ENCODE measurements at places on chromosomes 12 and 14. TPM values are rescaled to one million over a fixed set of nuclear protein-coding genes. Genes with fewer than 3 reads are reported as not detected.
A peak's percentile ranks its signal among the peaks of the same experiment; 100 is the strongest.

ADCY4 gene
- total RNA-seq: 51.2 TPM

STYK1 gene
- 3.2 TPM for total RNA-seq

RND1 gene
- 6.1 TPM for total RNA-seq

CLEC14A gene
- total RNA-seq: 84.2 TPM

RAN gene
- 705 TPM for total RNA-seq

REP15 gene
- 5.4 TPM for total RNA-seq

SLC17A8 gene
- total RNA-seq: not detected

DNA sequence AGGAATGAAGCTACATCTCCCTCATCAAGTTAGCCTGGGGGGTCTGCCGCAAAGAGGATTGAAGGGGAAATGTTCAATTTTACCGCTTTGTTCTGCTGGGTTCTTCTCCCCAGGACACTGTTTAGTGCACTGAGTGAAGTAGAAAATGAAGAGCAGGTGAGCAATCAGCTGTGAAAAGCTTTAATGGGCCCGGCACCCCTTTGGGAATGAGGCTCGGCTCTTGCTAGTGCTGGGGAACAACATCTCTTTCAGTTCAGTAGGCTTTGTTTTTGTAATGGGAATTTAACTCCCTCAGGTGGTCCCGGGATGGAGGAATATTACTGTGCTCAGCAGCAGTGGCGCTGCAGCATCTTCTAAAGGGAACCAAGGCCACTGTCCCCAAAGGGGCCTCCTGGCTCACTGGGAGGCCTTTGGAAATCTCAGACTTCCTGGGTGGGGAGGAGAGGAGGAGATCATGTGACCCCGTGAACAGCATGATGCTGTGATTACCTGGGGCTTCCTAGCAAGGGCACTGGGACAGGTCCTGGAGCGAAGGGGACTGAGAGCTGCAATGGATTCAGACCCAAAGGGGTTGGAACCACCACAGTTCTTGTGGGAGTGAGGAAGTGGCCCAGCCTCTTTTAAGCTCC is 85.2 kb upstream of the MAX start:
- DNase-seq: no peak

GRCh38 chr12:62621101-62621638 is 154.5 kb downstream of the MON2 start:
- no peak for DNase-seq

DNA sequence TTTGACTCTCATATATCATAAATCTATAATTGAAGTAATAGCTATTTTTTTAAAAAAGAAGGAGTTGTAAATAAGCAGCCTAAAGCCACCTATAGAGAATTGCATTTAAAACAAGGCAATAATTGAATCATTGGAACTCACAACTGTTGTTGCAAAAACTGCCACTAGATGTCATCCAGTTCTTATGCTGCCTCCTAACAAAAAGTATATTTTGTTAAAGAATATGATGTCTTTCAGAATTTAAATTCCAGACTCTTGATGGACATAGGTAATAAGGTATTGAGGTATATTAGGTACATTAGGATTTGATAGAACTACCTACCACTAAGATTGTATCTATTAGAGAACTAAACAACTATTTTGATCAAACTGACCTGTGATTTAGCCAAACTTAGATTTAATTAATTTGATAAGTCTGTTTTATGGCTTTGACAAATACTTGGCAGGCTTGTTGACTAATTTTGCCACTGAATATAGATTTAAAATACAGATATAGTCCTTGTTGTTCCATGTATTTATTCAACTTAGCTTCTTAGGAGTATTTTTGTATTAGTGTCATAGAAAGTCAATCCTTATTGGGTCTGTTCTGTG is 401.4 kb downstream of the RPL10L start:
- peak; percentile 26 for DNase-seq

GRCh38 chr14:100042286-100042685 is 22.9 kb upstream of the EVL start:
- no peak for DNase-seq

GRCh38 chr14:63273129-63273528 is 45.6 kb downstream of the GPHB5 start:
- peak; percentile 39 for DNase-seq

DNA sequence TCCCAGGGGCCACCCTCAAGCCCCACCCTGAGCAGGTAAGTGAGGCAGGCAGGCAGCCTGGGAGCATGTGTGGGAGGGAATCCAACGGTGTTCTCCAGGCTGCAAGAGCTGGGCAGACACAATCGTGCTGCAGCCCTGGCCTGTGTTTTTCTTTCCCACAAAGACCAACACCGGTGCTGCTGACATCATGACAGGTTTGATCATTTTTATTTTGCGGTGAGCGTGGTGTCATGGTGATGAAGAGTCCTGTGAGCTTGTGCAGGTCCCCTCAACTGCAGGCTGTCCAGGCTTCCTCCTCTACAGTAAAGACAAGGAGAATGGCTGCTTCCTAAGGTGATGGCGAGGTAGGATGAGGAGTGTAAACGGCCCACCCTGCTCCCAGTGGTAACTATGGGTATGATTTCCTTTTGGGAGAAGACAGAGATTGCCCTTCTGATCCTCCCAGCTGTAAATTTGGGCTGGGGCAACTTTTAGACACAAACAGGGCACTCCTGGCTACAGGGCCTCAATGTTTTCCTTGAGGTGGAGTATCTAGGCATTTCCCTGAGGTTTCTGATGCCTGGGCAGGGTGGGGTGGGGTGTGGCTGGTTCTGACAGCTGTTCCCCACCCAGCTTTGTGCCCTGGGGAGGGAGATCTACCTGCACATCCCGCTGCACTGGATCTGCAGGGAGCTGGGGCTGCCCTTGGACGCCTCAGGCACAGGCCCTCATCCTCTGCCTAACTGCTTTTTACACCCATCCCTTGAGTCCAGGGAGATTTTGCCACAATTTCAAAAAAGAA is 109.1 kb downstream of the VCPKMT start:
- DNase-seq: no peak

- no peak for DNase-seq
These were observed 153.9 kb downstream of the CHST11 start for GRCh38 chr12:104610513-104611235.

- DNase-seq: no peak
These were observed 4.0 kb downstream of the KCNA5 start for GRCh38 chr12:5047729-5048128.

DNA sequence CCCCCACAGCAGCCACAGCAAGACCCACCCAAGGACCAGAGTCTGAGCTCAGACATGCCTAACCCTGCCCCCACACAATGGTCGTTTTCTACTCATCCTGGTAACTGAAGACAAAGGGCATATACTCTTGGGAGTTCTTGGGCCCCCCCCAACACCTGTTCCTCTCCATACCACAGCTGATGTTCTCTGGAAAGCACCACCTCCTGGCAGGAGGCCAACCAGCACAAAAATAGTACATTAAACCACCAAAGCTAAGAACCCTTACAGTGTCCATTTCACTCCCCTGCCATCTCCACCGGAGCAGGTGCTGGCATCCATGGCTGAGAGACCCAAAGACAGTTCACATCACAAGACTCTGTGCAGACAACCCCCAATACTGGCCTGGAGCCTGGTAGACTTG is 80.6 kb upstream of the DAAM1 start:
- DNase-seq: no peak

- DNase-seq: no peak
These were observed 14.5 kb upstream of the LDHB start for GRCh38 chr12:21672146-21672545.

- DNase-seq: peak; percentile 91
These were observed 37.6 kb upstream of the BCL2L14 start for GRCh38 chr12:12032851-12033797.

DNA sequence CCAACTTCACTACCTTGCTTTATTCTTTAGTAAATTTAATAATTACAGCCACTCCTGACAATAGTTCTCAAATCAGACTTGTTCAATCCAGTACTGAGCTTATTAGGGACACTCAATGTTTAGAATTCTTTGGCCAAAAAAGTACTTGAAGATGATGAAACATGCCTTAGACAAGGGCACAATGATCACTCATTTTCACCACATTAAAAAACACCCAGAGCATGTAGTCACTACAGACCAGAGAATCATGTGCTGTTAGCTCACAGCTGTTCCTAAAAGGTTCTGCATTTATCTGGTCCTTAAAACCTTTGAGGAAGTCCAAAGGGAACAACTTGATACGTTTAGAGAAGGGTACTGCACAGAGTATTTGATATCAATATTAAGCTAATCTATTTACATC is 98.7 kb downstream of the INSM2 start:
- DNase-seq: no peak

GRCh38 chr14:53744857-53745256 is 211.8 kb downstream of the BMP4 start:
- DNase-seq: no peak

GRCh38 chr12:41074473-41074769 is 113.7 kb upstream of the PDZRN4 start:
- no peak for DNase-seq

GRCh38 chr12:115857923-115858322 is 419.6 kb downstream of the MED13L start:
- no peak for DNase-seq

GRCh38 chr12:51172515-51173431 is at the start of gene TFCP2:
Gene TFCP2, minus strand, starts transcription at chr12:51173135. Its CDS starts 713 bp downstream, at chr12:51172422.
- DNase-seq: peak; percentile 98

DNA sequence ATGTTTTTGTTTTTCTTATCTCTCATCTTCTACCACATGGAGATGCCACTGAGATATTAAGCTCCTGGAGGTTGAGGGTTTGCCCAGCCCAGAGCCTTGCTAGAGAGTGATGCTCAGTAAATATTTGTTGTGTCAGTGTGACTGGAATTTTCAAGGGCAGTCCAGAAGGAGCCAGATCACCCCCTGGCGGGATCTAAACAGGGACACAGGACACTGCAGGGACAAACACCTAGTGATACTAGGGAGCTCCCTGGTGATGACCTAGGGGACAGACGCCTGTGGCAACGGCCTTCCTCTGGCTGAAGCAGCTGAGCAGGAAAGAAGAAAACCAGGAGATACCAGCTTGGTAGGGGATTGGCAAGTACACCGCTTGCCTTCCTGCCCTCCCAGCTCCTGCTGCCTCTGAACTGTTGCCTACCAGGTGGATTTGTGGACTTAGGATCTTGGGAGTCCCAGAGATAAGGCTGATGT is 714.4 kb upstream of the TBX3 start:
- no peak for DNase-seq

DNA sequence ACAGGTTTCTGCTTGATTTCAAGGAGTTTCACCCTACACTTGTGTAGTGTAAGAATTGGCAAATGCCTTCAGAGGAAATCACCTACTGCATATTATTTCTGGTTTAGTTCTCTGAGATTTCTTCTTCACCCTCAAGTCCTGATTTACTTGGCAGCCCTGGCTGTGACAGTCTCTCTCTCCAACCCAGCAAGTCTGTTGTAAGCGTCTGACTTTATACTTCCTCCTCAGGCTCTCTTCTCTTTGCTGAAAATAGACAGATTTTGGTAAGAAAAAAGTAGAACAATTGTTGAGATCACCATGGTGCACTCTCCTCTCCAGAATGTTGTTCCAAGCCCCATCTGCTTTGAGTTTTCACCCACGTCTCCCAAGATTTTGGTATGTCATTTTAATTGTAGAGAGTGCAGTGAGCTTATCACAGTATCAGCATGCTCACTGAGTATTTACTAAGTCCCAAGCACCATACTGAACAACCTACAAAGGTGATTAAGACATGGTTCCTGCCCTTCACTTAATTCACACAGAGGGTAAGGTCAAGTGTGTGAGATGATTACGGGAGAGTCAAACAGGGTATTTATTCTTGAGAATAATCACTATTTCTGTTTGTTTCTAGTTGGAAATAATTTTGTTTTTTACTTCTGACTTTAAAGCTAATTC is 148.7 kb downstream of the MDGA2 start:
- DNase-seq: no peak

- DNase-seq: peak; percentile 96
These were observed 185.3 kb upstream of the BCL2L14 start for GRCh38 chr12:11885261-11886038.

DNA sequence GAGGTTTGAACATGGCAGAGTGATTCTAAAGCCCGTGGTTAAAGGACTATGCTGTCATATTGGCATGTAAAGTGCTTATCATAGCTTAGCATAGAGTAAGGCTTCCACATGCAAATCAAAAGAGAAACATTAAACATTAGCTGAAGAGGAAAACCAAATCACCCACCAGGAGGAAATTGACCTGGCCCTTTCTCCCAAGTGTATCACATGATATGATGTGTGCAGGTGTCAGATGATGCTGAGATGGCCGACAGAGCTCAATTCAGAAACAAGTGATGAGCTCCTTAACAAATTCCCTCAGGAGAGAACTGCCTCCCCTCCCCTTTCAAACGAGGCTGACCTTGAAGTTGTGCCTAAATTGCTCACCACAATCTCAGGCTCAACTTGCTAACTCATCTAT is 217.1 kb upstream of the BTG1 start:
- DNase-seq: no peak

- no peak for DNase-seq
These were observed 80.8 kb downstream of the MNAT1 start for GRCh38 chr14:60815371-60815770.

DNA sequence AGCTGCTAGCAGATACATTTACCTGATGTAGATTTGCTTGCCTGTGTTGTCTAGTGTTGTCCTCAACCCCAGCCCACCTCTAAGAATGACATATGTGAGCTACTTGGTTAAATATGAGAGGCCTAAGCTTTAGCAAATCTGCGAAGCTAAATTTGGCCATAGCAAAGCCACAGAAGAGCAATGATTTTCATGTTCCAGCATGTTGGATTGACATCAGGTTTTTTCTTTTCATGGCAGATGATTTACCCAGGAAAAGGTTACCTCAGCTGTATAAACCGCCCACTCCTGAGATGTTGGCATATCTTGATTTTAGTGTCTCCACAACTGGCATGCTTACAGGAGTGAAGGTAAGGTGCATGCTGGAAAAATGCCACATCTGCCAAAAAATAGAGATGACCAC is 36.4 kb upstream of the ATF1 start:
- no peak for DNase-seq

- DNase-seq: peak; percentile 38
These were observed 6.7 kb upstream of the MRPS35 start for GRCh38 chr12:27703720-27704452.

DNA sequence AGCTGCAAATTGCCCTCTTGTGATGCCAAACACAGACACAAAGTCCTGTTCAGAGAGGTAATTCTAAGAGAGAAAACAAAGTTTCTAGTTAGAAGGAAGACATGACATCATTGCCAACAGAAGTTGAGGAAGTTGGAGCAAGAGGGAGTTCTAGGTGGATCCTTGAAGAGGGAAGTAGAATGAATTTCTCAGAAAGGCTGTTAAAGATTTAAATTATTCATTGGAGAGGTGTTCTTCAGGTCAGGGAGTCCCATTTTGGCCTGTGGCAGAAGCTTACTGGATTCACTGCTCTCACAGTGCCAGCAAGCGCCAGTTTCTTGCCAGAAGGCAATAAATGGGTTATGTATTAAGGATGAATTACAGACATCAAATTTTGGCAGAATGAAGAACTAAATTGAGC is 15.3 kb downstream of the TSFM start:
- DNase-seq: no peak
